ENCODE measurements at places on chromosomes 2 and 18.

DNA sequence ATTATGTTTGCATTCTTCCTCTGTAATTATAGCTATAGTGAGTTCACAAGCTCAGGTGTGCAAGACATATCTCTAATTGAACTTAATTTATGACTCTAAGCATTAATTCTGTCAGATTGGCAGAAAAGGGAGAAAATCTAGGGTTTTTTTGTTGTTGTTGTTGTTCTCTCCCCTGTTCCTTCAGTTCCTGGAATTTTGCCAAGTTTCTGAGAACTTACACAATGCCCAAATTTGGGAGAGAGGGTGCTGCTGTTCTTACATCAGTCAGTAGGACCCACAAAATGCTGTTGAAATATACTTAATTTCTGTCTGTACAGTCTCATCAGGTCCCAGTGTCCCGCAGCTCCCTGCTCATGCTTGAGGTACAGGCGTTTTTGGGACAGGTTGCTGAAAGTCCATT, 221.8 kb upstream of the RBMS1 start:
- no peak for DNase-seq

GRCh38 chr18:76956648-76957047, 134.3 kb downstream of the ZNF236 start:
- DNase-seq, result no peak

DNA sequence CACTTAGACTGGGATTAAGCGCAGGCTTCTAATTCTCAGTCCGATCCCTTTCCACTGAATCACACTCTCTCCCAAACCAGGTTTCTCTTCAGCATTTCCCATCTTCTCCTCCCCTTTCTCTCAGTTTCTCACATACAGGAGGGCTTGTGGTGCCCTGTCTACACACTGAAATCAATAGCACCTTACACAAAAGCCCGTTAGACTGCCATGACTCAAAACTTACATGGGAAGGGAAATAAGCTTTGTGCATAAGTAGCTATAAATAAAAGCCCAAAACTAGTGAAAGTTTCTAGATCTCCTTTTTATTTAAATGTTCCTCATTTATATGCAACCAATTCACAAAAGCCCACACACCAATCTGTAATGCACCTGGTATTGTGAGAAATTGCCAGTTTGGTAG, 318.4 kb downstream of the TXNL1 start:
- DNase-seq, result no peak

- DNase-seq, result no peak
Observed at GRCh38 chr2:96485350-96485749, 19.8 kb downstream of the NEURL3 start.

DNA sequence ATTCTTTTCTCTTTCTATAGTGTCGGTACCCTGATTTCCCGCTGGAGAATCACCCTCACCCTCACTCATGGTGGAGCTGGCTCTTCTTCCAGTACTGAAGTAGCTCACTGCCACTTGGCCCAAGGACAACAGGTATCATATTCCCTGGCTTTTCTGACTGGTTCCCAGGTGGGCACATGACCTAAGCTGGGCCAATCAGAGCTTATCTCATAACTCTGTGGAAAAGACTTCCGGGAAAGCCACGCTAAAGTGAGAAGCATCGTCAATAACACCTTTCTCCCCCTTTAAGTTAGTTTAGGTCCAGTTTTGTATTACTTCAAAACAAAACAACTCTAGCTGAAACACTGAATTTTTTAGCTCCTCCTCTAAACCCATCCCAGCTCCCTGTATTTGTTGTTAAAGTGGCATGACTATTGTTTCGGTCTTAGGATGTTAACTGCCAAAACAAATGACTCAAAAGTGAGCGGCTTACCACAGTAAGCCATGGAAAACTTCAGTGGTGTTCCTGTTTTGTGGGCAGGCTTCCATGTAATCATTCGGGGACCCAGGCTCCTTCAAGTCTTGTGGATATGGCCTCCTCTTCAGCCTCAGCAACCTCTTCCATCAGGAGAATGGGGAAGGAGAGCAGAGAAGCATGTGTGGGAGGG, 137.4 kb upstream of the DLX2 start:
- no peak for DNase-seq

GRCh38 chr2:144032566-144032965, 487.4 kb downstream of the ZEB2 start:
- no peak for DNase-seq

DNA sequence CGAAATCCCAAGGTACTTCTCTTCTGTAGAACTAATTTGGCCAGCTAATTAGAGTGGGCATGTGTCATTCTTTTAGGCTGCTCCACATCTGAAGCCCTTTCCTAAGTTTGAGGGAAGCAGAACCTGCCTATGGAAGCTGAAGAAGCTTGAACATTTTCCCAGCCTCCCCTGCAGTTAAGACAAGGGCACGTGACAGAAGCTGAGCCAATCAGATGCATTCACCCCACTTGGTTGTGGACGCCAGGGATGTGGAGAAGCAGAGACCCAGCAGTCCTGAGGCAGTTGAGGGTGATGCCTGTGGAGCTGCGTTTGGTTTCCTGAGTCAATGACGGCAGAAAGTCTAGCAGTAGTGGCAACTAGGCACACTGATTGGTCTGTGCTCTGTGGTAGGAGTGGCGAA, 26.1 kb upstream of the CERS6 start:
- DNase-seq, result no peak

GRCh38 chr2:43402002-43402401, 175.6 kb upstream of the ZFP36L2 start:
- no peak for DNase-seq

DNA sequence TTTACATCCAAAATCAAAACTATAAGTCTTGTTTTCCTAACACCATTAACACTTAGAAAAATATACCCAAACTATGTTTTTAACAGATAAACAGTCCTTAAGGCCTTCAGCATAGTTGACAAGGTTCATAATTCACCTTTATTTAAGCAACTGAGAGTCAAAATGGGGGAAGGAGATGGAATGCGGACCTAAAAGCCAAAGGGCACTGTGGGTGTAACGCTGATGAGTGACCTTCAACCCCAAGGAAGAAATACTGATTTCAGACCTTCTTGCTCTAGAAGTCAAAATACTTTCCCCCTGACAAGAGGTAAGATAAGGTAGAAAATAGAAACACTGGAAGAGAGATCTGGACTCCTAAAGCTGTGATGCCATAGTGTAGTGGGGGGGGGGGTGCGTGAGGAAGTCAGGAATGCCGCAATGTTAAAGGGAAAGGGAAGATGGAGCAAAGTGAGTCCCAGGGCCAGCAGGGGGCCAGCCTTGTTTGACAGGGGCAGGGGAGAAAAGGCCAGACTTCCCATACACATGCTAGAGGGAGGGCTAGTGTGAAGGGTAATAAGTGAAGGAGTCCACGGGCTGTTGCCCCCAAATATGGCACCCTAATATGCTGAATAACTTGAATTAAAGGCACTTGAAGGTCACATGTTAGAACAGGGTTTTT, 31.4 kb downstream of the CCDC93 start:
- DNase-seq, result no peak

GRCh38 chr2:216632952-216633615, at the start of gene IGFBP2:
Gene IGFBP2 (plus strand): TSS chr2:216633420. CDS start chr2:216633524, 104 bp downstream.
- no peak for DNase-seq

GRCh38 chr2:104755026-104755878, 98.7 kb upstream of the POU3F3 start:
- no peak for DNase-seq

GRCh38 chr2:238106339-238106697, 6.2 kb downstream of the ESPNL start:
- no peak for DNase-seq

GRCh38 chr2:161005170-161005569, 155.1 kb upstream of the TANK start:
- no peak for DNase-seq

GRCh38 chr18:36977121-36977520, 148.2 kb downstream of the KIAA1328 start:
- no peak for DNase-seq

DNA sequence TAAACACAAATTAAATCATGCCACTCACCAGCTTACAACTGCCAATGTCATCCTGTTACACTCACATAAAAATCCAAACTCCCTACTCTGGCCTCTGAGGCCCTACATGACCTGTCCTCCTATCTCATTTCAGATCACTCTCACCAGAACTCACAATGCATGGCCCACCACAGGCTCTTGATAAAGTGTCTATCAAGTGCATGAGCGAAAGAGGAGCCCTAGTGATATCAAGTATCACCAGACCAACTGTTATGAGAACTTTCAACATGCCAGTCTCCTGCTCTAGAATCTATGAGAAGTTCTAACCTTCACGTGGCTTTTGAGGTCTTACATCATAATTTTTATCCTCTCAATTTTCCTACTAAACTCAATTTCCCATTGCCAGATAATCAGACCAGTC, 76.4 kb upstream of the CD226 start:
- no peak for DNase-seq

GRCh38 chr2:112159454-112159921, 21.3 kb downstream of the FBLN7 start:
- DNase-seq, result no peak

- DNase-seq, result no peak
Observed at GRCh38 chr2:216534809-216535208, 36.2 kb downstream of the RPL37A start.

GRCh38 chr2:96113367-96113677, 3.0 kb downstream of the ADRA2B start:
- DNase-seq, result no peak

DNA sequence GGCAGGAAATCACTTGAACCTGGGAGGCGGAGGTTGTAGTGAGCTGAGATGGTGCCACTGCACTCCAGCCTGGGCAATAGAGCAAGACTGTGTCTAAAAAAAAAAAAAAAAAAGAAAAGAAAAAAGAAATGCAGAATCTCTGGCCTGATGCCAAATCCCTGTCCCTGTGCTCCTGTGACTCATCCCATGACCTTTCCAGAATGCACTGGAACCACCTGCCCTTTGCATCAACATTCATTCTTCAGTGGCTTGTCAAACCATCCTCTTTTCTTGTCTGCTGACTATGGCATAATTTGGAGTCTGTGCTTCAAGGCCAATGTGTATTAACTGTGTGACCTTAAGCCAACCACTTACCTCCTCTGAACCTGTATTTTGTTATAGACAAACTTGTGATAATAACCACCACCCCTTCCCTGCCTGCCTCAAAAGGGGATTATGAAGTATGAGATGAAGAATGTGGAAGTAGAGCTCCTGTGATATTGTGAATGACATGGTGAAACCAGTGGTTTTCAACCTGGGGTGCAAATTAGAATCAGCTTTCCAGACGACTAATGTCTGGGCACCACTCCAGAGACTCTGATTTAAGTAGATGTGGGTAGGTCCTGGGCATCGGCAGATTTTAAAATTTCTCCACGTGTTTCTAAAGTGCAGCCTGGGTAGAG, 189.3 kb downstream of the CLIP4 start:
- DNase-seq, result no peak

GRCh38 chr2:183224948-183225347, 100.7 kb downstream of the NUP35 start:
- no peak for DNase-seq

GRCh38 chr2:12457831-12458230, 258.9 kb upstream of the TRIB2 start:
- DNase-seq, result no peak

DNA sequence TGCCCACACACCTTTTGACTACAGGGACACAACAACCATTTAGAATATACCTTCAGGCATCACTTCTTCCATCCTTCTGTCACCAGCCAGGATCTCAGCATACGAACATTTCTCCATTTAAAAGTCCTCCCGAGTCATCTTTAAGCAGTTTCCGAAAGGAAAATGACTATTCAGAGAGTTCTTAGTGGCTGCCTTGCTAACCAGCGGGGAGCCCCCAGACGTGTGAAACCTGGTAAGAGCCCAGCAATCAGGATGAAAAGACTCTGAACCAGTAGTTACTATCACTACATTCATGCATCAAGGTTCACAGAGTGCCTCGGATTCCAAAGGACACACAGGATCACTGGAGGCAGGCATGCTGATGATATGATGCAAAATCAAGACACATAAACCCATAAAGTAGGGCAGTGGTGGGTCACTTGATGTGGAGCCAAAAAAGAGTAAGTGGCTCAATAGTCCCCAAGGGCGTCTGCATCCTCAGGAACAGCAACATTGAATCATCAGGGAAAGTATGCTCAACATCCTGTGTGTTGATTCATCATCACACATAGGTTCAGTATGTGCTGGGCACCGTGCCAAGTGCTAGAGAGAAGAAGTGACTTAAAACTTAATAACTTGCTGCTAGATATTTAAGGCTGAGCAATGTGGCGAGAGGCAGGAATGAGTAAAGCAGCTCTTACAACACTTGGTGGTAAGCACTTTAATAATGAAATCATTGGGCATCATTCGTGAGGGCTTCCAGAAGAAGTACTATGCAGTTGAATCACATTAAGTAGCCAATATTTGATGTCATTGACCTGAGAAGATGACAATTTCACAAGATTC, 4.4 kb downstream of the CCL20 start:
- peak; percentile 99 for DNase-seq
